ENCODE measurements at places on chromosomes 4 and X. TPM values are rescaled to one million over a fixed set of nuclear protein-coding genes. Genes with fewer than 3 reads are reported as not detected.

DNA sequence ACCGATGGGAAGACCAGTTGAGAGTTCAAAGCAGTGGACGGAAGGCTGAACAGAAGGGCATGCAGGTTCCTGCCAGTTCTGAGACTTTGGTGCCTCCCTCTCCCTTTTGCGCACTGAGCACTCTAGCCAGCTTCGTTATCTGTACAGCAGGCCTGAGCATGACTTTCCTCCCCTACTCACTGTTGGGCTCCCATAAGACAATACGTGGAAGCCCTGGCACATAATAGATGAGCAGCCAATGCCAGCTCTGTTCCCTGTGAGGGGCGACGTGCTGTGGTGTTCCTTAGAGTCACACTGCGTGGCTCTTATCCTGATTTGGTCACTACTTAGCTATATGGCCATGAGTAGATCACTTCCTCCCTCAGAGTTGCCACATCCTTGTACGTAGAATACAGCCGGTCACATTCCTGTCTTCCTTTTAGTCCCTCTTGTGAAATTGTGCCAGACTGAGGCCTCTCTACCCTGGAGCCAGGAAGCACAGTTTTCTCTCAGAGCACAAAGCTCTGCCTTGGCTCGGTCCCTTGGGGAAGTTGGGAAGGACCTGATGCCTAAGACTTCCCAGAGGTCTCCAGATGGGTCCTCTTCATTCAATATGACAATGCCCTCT is 160.4 kb upstream of the MAMLD1 start:
- no peaks in the 10 kb centered on the region for H3K36me3 ChIP-seq
- DNase-seq = no peak
- H3K4me1 ChIP-seq = no peaks in the 10 kb centered on the region
- H3K27me3 ChIP-seq = peaks cover 9% of the 10 kb centered on the region

GRCh38 chr4:126603825-126604224 is 1028.9 kb upstream of the INTU start:
- H3K27ac ChIP-seq = no peak overlapping the region
- no peak for DNase-seq
- no peaks in the 10 kb centered on the region for H3K27me3 ChIP-seq
- H3K4me1 ChIP-seq = no peaks in the 10 kb centered on the region
- H3K4me3 ChIP-seq = no peak overlapping the region
- no peaks in the 10 kb centered on the region for H3K36me3 ChIP-seq

DNA sequence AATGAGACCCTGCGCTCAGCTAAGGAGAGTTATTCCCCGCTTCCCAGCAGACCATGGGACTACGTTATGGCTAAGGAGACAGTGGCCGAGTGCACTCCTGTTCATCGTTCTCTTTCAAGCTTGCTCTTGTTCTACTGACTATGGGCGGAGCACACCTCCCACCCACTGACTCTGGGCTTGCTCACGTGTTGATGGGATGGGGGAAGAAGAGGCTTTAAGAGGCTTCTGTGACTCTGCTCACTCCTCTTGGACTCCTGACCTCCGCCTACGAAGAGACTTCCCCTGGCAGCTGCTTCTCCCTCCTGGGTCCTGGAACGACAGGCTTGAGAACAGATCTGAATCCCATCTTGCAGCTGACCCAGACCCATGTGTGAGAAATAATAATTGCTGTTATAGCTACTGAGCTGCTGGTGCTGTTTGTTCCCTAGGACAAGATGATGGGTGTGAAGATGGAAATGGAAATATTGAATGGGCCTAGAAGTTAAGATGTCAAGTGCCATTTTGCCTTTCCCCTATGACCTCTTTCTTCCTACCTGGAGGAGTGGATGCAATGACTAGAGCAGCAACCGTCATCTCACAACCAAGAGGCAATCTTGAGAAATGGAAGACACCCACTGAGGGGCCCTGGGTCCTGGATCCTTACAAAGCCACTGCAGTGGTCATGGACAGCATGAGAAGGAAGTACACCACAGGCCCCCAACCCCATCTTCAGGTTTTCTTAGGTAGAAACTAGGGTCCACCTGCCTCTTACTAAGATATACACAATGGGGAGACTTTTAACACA is 38.7 kb upstream of the IRAK1 start:
- DNase-seq = no peak
- H3K4me3 ChIP-seq = no peak overlapping the region
- H3K27me3 ChIP-seq = no peaks in the 10 kb centered on the region
- H3K36me3 ChIP-seq = no peaks in the 10 kb centered on the region

Gene CLNK
- not detected for total RNA-seq

DNA sequence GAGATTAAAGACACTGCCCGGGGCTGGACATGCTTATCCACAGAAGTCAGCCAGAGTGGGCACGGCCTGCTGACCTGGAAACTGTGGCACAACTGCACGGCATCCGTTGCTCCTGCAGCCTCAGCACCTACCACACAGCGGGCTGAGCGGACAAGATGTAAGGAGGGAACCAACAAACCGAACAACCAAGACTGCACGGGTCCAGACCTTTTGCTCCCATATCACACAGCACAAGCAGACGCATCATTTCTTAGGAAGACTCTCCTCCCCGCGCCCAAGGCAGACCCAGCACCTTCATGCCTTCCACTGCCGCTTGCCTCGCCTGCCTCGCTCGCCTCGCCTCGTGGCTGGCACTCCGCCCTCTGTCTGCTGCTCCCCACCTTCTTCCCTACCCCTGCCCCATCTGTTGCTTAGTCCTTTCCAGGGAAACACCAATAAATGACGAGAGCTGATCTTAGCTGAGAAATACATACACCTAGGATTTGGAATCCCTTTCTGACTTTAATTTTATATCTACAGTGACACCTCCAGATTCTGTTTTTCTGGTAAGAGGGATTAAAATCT is 79.0 kb downstream of the AFAP1 start:
- H3K27me3 ChIP-seq = no peaks in the 10 kb centered on the region
- no peak for DNase-seq
- no peaks in the 10 kb centered on the region for H3K4me1 ChIP-seq
- H3K36me3 ChIP-seq = no peaks in the 10 kb centered on the region

Gene FOXR2
- total RNA-seq = not detected

GRCh38 chr4:66609014-66609413 is 936.3 kb downstream of the CENPC start:
- no peaks in the 10 kb centered on the region for H3K4me1 ChIP-seq
- H3K4me3 ChIP-seq = no peak overlapping the region
- no peak overlapping the region for H3K27ac ChIP-seq
- no peaks in the 10 kb centered on the region for H3K27me3 ChIP-seq
- no peak for DNase-seq
- no peaks in the 10 kb centered on the region for H3K36me3 ChIP-seq

Gene EGF
- total RNA-seq = 15.5 TPM

- H3K36me3 ChIP-seq = no peaks in the 10 kb centered on the region
- no peak for DNase-seq
- H3K27me3 ChIP-seq = peaks cover 31% of the 10 kb centered on the region
- no peaks in the 10 kb centered on the region for H3K4me1 ChIP-seq
These were observed 7.3 kb upstream of the RAB9A start for GRCh38 chrX:13681595-13681994.

GRCh38 chr4:106409901-106410889 is 41.6 kb upstream of the GIMD1 start:
- DNase-seq = no peak
- no peaks in the 10 kb centered on the region for H3K27me3 ChIP-seq
- H3K4me3 ChIP-seq = no peak overlapping the region
- no peaks in the 10 kb centered on the region for H3K36me3 ChIP-seq
- no peak overlapping the region for H3K27ac ChIP-seq
- H3K4me1 ChIP-seq = no peaks in the 10 kb centered on the region
